ENCODE measurements at places on chromosomes 5 and 9. TPM values are rescaled to one million over a fixed set of nuclear protein-coding genes. Genes with fewer than 3 reads are reported as not detected.
A peak's percentile ranks its signal among the peaks of the same experiment; 100 is the strongest.

DNA sequence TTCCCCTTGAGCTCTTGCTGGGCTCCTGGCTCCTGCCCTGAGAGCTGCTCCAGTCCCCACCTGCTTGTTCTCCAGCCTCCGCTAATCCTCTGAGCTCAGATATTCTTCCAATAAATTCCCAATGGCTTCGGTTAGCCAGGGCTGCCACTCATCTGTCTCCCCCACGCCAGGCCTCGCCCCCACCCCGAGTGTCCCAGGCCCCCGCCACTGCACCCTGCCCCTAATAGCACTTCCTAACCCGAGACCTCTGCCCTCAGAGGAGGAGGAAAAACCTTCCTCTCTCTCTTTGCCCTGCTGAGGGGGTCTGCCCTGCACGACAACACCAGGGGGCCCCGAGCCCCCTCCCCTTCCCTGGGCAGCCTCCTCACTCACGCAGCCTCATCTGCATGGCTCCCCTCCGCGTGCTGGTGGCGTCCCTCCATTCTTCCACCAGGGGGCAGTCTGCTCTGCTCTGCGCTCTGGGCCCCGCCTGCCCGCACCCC is 5.4 kb upstream of the LCN15 start:
- ATAC-seq, result peak; percentile 34

OBP2B gene
- total RNA-seq, result not detected

DNA sequence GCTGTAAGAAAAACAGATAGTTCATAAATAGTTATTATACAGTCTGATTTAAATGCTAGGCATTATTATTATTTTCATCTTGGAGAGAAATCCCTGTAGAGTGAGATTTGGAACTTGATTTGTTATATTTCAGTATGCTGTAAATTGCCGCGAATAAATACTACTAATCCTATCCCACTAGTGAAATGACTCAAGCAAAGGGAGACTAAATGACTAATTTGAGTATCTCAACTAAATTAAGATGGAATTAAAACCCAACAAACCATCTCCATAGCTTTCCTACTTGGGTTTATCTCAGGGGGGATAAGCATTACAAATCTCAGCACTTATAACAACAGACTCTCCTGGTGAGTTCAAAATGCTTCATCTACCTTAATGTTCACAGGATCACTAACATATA is 206.0 kb downstream of the MCTP1 start:
- no peak for ATAC-seq

LHX2 gene
- 1.6 TPM for total RNA-seq

DNA sequence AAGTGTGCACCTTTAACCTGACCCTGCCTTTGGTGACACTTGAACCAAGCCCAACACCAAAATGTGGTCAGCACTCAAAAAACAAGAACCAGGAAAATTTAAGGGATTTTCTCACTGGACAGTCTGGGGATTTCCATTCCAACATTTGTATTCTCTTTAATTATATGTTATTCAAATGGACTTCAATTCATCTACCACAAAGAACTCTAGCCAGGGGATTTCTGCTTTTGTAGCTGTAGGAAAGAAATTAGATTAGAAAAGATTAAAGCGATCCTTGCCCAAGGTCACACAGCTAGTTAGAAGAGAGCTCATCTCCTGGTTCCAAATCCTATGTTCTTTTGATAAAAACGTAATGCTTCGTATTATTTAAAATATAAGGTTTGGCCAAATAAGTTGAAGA is 94.8 kb upstream of the JAK2 start:
- no peak for ATAC-seq
